ENCODE measurements at places on chromosomes 6 and 20.
A peak's percentile ranks its signal among the peaks of the same experiment; 100 is the strongest.

DNA sequence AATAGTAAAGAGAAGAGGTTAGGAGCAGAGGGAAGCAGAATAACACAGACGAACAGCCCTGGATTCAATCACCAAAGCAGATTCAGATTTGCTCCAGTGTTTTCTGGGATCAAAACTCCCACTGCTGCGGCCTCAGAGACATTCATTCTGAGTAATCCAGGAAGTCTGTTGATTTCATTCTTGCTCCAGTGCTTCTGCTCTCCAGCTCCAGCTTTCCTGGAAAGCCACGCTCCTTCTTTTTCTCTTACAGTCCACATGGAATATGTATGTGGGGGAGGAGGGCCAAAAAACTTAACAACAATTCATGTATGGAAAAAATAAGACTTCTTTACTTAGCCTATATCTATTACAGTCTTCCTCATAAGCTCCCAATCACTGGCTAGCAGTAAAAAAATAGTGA lies 26.4 kb upstream of the UST start:
- DNase-seq = no peak

GRCh38 chr6:167146135-167146534 lies 11.6 kb downstream of the GPR31 start:
- DNase-seq = no peak

DNA sequence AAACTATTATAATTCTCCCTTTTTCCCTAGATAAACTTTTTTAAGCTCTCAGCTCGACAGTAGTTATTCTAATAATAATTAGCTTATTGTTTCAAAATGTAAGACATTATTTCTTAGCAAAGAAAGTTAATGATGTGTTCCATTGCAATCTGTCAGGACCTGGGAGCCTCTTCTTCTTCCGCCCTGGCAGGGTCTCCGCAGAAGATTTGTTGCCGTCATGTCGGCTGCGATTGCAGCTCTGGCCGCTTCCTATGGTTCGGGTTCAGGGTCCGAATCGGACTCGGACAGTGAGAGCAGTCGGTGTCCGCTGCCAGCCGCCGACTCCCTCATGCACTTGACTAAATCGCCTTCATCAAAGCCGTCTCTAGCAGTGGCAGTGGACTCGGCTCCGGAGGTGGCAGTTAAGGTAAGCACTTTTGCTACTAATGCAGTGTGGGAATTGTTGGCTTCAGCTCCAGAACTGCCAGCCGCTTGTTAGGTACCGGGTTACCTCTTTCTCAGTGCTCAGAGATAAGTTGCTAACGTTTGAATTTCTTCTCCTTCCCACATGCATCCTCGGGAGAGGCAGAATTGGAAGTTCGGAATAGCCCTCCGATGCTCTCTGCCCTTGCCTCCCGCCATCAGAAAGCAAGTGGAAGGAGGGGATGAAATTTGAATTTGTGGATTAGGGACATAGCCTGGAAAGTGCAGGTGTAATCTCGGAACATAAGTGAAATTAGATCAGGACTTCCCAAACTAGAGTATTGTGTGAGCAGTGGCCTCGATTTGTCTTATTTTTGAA lies at the start of gene CDC40:
Gene CDC40, plus strand, starts transcription at position 200 of the 781 bp plus-strand sequence. Its CDS starts 18 bp downstream, at position 218.
- DNase-seq = peak; percentile 38

- DNase-seq = no peak
These were observed 28.1 kb downstream of the PCMT1 start for GRCh38 chr6:149777624-149778023.

DNA sequence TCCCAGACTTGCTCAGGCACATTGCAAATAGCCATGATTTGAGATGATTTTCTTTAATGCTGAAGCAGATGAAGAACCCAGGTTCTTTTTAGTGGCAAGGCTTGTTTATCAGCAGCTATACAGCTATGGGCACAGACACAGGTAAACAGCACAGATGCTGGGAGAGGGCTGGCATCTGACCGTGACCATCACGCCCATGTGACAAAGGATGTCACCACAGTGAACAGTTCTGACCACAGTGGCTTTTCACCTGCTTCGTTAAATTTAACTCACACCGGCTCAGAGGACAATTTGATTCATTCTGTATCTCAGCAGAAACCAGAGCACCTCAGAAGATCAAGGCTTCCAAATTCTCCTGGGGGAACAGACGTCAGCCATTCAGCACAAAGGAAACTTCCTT lies 142.6 kb downstream of the CDH26 start:
- no peak for DNase-seq

Measured in activated T-cell treated with anti-CD3 and anti-CD28 coated beads, Interleukin-2, amount 50 U/mL, for 4 hours (primary cell).